ENCODE measurements at places on chromosomes 5 and 9.

GRCh38 chr9:92276331-92277032 lies 17.0 kb downstream of the IARS1 start:
- no peak for DNase-seq

DNA sequence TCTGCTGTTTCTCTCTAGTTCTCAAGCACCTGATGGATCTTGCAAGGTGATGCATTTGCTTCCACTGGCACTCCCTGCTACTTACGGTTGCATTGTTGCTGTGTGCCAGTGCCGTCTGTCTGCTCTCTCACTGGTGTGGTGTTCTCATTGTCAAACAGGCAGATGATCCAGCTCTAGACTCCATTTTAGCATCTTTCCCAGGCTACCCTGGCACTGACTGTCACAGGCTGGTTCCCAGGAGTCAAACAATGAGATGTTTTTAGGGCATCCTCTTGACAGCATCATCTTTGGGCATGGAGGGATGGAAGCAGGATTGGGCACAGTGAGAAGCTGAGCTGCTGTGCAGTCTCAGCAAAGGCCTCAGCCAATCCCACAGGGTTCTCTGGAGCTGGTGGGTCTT lies 12.9 kb downstream of the MTRR start:
- no peak for DNase-seq

GRCh38 chr5:113081091-113081839 lies 104.7 kb downstream of the DCP2 start:
- DNase-seq = no peak

DNA sequence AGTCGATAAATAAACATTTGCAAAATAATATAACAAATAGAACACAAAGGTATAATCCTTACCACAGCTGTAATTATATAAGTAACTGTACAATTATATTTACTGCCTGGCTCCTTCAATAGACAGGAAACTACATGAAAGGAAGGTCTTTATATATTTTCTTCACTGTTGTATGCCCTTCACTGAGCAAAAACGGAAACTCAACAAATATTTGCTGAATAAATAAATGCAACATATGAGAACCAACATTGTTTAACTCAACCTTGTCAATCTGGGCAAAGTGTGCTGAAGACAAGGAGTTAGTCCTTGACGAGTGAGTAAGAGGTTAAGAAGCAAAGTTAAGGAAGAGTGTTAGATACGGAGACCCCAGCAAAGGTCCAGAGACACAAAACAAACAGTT lies 22.6 kb downstream of the PSMD5 start:
- DNase-seq = no peak

DNA sequence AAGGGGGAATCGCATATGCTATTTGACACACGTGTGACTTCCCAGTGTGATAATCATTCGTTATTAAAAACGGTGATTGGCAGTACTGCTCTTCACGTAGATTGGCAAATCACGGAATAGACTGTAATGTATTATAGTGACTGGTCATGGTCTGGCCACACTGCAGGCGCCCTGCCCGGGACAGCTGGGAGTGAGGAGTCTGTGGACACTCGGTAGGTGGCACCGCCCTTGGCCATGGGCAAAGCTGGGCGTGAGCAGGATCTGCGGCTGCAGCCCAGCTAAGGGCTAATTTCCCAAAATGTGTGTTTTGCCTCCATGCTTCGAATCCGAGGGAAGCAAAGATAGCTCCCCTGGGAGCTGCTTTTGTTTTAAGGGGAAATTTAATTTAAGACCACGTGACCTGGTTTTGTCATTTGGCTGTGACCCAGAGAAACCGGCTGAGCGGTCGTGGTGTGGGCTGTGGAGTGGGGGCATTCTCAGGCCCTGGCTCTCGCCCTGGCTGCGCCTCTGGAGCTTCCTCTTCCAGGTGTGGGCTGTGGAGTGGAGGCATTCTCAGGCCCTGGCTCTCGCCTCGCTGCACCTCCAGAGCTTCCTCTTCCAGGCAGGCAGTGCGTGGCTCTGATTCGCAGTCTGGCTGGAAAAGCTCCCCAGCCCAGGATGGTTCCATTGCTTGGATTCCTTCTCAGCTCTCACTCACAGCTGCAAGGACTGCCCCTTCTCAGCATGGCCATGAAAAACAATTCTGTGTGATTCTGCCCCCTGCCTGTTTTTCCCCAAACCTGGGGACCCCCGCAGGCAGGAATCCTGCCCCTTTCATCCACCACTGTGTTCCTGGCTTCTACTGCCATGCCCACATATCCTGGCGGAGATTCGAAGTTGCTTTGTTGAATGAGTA lies 131.1 kb downstream of the OLFM1 start:
- no peak for DNase-seq

GRCh38 chr9:84067821-84068220 lies 87.2 kb downstream of the RMI1 start:
- DNase-seq = no peak

DNA sequence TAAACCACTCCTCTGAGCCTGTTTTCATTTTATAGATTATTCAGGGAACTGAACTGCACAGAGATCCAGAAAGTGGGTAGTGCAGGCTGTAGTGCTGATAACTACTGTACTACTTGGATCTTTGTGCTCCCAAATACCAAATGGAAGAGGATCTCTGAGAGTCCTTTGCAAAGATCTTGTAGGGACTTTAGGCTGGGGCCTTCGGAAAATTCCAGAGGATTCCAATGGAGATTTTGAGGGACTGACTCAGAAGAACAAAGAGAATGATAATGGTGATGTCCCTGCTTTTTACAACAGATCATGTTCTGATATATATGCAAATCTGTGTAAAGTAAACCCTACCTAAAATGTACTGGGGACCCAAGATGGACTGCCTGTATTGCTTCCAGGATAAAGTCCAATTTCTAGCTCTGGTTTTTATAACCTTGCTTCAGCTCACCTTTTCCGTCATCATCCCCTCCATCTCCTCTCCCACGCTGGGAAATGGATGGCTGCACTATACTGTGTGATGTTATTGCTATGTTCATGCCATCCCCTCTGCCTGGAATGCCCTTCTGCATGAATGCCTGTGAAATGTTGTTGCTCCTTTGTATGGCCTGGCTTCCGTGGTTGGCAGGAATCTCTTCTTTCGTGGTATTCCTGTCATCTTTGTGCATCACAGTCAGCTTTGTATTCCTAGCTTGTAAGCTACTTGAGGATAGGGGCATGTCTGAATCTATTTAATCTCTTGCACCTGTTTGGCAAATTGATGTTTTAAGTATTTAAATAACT lies 9.7 kb upstream of the PSMD5 start:
- DNase-seq = peak; percentile 21

GRCh38 chr5:18314192-18314778 lies 680.0 kb downstream of the TAF11L14 start:
- no peak for DNase-seq

DNA sequence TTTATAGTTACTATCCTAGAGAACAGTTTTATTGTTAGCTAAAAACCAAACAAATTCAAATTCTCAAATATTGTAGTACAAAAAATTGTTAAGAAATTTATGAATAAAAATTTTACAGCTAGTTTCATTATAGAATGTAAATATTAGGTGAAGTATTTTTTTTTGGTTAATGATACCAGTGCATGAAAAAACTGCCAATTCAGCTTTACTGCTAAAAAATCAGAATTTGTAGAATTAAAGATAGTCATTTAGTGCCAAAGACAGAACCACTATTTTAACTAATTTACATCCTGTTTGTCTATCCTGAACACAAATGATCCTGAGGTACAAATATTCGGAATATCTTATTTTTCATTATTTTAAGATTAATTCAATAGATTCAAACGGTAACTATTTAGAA lies 202.6 kb downstream of the FER start:
- DNase-seq = no peak

DNA sequence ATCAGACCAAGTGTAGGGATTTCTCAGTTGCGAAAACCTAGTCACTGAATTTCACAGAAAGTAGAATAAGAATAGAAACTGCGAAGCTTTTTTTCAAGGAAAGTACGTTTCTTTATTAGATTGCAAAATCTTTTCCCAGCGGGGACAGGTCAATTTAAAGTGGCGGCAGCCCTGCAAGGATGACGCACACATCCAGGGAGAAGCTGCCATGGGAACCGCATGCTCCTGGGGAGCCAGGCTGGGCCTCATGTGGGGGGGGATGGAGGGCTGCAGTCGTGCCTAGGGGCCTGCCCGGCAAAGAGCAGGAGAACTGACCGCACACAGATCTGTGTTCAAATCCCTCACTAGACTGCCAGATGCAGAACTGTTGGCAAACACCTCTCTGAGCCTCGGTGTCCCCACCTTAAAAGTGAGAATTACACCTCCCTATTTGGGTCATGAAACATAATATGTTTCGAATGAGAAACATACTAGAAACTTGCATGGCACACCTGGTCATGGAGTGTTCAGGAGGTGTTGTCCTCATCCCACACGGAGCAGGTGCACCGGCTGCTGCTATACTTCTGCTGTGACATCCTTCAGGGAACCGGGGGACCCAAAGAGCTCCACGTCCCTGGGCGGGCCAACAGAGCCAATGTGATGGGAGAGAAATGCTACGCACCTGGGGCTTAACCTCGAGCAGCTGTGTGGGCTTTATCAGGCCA lies 127.8 kb upstream of the PHYKPL start:
- no peak for DNase-seq

GRCh38 chr5:61228691-61229280 lies 66.5 kb upstream of the SMIM15 start:
- no peak for DNase-seq

DNA sequence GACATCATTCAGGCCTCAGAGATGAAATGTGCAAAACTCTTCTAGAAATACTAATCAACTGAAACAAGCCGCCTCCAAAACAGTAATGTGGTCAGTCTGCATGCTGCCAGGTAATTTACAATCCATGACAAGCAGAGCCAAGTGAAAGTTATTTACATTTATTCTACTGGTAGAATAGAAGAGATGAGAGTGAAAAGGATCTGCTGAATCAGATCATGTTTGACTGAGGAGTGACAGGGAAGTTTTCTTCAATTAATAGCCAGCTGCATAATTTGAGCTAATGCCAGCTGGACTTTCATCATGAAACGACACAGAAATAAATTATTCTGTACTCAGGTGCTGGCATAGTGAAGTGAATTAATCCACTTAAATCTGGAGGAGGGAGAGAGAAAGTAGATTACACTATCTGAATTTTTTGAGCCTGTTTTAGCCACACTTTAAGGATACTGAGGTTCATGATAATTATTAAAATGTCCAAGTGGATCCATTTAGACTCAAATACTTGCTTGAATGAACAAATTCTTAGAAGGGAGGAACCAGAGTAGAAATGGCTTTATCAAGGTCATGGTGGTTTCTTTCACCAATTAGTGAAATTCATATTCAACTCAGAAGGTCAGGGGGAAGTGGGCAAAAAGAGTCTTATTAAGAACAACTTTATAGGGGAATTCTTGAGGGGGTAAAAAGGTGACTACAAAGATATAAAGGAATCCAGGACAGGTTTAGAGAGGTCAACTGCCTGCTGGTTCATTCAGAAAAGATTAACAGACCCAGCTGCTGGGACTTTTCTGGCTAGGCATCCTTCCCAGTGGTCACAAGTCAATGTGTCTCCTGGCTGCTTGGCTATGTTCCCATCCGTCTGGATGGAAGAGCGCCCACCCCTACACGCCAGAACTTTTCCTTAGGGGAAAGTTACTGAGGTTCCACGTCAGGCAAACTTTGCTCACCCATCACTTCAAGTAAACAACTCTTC lies 350.4 kb downstream of the PDE4D start:
- DNase-seq = no peak

DNA sequence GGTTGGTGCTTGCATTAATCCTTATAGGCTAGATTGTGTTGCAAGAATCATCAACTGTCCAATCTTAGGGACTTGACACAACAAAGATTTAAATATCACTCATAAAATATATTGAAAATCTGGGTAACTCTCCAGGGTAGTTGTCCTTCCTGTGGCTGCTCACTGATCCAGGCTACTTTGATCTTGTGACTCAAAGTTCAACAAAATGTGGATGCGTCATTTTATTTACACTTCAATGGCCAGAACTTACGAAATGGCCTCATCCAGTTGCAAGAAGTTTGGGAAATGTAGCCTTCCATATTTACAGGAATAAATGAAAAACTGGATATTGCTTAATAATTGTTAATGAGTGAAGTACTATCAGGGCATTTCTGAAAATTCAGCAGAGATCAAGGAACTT lies 235.5 kb upstream of the ACTBL2 start:
- no peak for DNase-seq

GRCh38 chr5:123483446-123484077 lies 28.4 kb upstream of the CSNK1G3 start:
- DNase-seq = no peak

GRCh38 chr9:136014924-136015633 lies 53.9 kb upstream of the UBAC1 start:
- DNase-seq = no peak

DNA sequence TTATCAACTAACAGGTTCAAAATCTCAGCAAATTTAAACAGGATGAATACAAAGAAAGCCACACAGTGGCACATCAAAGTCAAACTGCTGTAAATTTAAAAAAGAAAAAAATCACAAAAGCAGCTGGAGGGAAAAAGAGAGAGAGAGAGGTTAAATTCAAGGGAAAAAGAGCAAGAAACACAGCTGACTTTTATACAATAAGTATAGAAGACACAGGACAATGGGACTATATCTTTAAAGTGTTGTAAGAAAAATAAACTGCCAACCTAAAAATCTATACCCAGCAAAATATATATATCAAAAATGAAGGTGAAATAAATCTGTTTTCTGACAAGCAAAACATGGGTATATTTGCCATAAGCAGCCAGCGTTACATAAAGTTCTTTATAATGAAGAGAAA lies 261.5 kb downstream of the TLE1 start:
- no peak for DNase-seq

DNA sequence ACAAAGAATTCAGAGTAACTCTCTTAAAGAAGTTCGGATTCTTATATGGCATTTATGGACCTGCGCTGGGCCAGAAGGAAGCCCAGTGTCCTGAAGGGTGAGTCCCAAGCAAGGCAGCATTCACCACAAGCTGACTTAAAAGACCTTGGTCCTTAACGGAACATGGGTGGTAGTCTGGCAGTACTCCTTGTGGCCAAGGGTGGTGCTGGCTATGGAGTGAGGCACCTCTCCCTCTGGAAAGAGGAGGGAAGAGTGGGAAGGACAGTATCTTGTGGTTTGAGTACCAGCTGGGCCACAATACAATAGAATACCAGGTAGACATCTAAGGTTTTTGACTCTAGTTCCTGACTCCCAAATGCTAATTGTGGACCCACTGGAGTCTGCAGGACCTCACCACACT lies 425.7 kb upstream of the CYLC2 start:
- DNase-seq = no peak
